ENCODE measurements at places on chromosomes 12 and 14.

DNA sequence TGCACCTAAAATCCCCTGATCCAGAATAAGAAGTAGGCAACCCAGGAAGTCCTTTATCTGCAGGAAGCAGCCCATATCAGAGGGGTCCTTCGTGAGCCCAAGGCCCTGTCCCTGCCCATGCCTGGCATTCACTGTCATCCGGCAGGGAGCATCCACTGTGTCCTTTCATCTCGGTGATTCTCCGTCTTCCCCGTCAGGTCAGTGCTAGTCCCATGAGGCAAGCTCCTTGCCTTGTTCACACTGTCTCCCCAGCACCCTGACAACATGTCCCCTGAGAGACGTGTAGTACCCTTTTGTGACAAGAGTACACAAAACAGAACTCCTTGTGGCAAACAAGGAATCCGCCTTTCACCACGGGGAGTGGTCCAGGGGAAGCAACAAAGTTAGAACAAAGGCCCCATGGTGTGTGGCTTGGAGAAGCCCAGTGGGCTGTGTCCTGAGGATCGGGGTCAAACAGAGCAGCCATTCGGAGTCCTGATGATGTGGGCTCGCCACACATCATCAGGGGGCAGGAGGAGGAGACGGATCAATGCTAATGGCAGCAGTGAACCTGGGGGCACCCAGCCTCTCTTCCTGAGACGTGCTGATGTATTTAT lies 112.1 kb downstream of the DICER1 start:
- no peaks in the 10 kb centered on the region for H3K4me1 ChIP-seq
- H3K4me3 ChIP-seq, result no peak overlapping the region
- no peaks in the 10 kb centered on the region for H3K27me3 ChIP-seq
- no peak for DNase-seq
- H3K27ac ChIP-seq, result no peak overlapping the region
- H3K36me3 ChIP-seq, result no peaks in the 10 kb centered on the region

DNA sequence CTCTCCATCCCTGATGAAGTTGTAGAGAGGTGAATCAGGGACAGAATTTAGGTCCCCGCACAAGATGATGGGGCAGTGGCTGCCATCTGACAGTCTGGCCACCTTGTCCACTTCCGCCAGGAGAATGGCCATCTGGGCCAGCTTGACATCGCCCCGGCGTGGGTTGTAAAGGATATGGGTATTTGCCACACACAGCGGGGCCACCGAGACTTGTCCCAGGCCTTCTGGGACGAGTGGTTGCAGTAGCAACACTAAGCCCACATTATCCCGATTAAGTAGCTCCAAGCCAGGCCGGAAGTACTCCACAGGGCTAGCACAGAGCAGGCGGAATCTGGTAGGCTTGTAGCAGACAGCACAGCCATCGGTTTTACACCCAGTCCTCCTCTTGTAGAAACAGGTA lies 6.2 kb downstream of the ANGEL1 start:
- DNase-seq, result no peak
- H3K4me3 ChIP-seq, result no peak overlapping the region
- H3K27ac ChIP-seq, result no peak overlapping the region
- H3K36me3 ChIP-seq, result no peaks in the 10 kb centered on the region

DNA sequence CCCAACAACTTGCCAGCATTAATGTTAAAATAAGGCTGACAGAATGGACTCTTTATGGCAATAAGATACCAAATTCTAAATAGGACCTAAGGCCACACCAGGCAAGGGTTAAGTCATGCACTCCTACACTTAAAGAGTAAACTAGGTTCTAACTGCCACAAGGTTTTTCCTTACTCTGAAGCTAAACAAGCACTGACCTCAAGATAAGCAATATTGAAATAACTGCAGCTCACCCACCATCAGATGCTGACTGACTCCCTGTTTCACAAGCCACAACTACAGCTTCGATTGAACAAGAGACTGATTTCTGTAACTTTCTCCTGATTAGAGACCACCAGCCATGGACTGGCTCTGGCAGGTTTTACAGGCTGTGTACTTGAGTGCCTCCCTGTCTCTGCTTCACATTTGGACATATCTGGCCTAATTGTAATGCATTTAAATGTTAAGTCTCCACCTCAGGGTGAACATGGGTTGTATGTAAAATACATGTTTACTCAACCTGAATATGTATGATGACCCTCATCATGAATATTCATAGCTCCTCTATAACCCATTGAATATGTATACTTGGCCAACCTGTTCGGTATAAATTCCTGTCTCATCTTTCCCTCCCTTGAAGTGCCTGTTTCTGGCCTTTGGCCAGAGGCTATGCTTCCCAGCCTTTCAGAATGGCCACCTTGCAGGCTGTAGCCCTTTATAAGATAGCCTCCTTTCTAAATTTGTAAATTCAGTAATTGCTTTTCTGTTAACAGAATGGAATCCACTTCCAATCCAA lies 70.5 kb upstream of the DAAM1 start:
- H3K36me3 ChIP-seq, result no peaks in the 10 kb centered on the region
- no peak for DNase-seq
- H3K27me3 ChIP-seq, result no peaks in the 10 kb centered on the region
- no peaks in the 10 kb centered on the region for H3K4me1 ChIP-seq

DNA sequence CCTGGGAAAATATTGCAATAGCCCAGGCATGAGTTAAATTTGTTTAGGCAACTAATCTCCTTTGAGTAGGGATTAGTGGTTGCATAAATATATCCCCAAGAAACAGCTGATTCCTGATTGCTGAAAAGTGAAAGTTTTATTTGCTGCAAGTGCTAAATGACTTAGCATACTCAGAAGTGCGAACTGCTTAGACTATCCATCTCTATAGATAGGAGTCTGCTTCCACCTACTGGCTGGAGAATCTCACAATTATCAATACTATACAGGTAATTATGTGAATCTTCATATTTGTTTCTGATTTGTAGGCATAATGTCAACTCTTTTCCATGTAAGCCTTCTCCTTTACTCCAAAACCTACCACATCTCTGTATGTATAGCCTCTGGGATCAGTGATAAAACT lies 12.0 kb upstream of the SLCO1B3 start:
- no peaks in the 10 kb centered on the region for H3K4me1 ChIP-seq
- H3K27ac ChIP-seq, result no peak overlapping the region
- no peak overlapping the region for H3K4me3 ChIP-seq
- no peaks in the 10 kb centered on the region for H3K36me3 ChIP-seq
- no peak for DNase-seq

GRCh38 chr14:106417224-106418049 lies 891.1 kb downstream of the TMEM121 start:
- H3K4me3 ChIP-seq, result no peak overlapping the region
- no peak overlapping the region for H3K27ac ChIP-seq
- H3K27me3 ChIP-seq, result no peaks in the 10 kb centered on the region
- no peaks in the 10 kb centered on the region for H3K36me3 ChIP-seq
- no peak for DNase-seq
- H3K4me1 ChIP-seq, result no peaks in the 10 kb centered on the region

- peaks cover 42% of the 10 kb centered on the region for H3K36me3 ChIP-seq
- H3K4me1 ChIP-seq, result no peaks in the 10 kb centered on the region
- no peak overlapping the region for H3K27ac ChIP-seq
- H3K4me3 ChIP-seq, result no peak overlapping the region
- DNase-seq, result no peak
- no peaks in the 10 kb centered on the region for H3K27me3 ChIP-seq
Observed at GRCh38 chr12:4292341-4293073, 18.9 kb downstream of the CCND2 start.

DNA sequence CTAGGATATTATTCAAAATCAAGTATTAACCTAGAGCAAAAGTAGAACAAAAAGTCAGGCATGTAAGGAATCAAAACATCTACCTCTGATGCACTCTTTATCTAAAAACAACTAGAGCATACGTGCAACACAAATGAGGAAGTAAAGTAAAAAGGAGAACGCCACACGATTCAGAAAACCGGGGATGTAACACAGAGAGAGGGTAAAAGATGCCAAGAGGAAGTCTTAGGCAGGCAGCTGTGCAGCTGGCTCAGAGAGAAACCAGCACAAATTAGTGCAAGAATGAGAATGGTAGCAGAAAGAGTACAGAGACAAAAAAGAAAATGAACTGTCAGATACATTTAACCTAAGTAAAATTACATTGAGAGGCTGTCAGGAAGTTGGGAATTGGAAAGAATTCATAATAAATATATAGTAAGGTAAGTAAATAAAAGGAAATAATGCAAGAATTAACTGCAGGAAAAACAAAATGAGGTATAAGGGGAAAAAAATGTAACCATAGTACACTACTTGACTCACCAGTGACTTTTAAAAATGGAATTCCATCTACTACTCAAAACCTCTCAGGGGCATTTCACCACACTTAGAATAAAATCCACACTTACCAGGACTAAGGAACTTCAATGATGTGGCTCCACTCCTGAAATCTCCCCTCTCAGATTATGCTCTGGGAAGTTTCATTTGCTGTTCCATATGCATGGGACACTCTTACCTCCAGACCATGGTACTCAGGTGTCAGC lies 17.1 kb downstream of the BCAT1 start:
- no peak overlapping the region for H3K4me3 ChIP-seq
- no peaks in the 10 kb centered on the region for H3K27me3 ChIP-seq
- no peak overlapping the region for H3K27ac ChIP-seq
- DNase-seq, result no peak
- H3K36me3 ChIP-seq, result no peaks in the 10 kb centered on the region
- no peaks in the 10 kb centered on the region for H3K4me1 ChIP-seq

DNA sequence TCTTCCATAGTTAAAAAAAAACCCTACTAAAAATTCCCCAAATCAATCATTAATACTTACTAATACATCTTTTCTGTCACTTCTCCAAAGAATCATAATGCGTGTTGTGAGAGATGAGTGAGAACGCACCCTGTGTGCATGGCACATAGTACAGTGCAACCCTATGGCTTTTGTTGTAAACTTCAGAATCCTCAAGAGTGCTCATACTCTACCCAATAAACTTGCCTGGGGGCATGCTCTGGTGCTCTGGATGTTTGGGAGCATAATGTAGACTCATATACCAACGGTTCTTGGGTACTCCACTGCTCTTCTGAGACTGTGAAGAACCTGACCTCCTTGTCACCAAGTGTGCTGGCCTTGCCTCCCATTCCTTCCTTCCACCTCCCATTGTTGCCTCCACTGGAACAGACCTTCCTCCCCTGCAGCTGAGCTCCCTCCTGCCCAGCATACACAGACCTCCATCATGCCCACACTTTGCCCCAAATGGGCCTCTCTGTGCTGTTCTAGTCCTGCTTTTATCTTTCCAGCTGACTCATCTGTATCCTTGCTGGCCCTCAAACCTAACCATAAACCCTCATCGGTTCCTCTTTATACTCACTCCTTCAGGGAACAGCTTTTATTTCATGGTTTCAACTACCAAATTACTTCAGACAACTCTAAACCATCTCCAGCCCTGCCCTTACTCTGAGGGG lies 8.9 kb downstream of the DCP1B start:
- no peaks in the 10 kb centered on the region for H3K36me3 ChIP-seq
- H3K27ac ChIP-seq, result no peak overlapping the region
- H3K4me1 ChIP-seq, result peaks cover 11% of the 10 kb centered on the region
- no peak overlapping the region for H3K4me3 ChIP-seq

- peaks cover 13% of the 10 kb centered on the region for H3K4me1 ChIP-seq
- no peak overlapping the region for H3K4me3 ChIP-seq
- no peaks in the 10 kb centered on the region for H3K36me3 ChIP-seq
Observed at GRCh38 chr12:63841571-63841970, 2.9 kb upstream of the SRGAP1 start.

- no peaks in the 10 kb centered on the region for H3K36me3 ChIP-seq
- H3K27ac ChIP-seq, result no peak overlapping the region
- no peak for DNase-seq
- H3K4me3 ChIP-seq, result no peak overlapping the region
Observed at GRCh38 chr14:70988452-70988851, 81.2 kb downstream of the PCNX1 start.

GRCh38 chr12:115597157-115597712 lies 680.3 kb downstream of the MED13L start:
- H3K4me3 ChIP-seq, result no peak overlapping the region
- H3K27ac ChIP-seq, result no peak overlapping the region
- DNase-seq, result no peak
- no peaks in the 10 kb centered on the region for H3K36me3 ChIP-seq
- H3K4me1 ChIP-seq, result no peaks in the 10 kb centered on the region

DNA sequence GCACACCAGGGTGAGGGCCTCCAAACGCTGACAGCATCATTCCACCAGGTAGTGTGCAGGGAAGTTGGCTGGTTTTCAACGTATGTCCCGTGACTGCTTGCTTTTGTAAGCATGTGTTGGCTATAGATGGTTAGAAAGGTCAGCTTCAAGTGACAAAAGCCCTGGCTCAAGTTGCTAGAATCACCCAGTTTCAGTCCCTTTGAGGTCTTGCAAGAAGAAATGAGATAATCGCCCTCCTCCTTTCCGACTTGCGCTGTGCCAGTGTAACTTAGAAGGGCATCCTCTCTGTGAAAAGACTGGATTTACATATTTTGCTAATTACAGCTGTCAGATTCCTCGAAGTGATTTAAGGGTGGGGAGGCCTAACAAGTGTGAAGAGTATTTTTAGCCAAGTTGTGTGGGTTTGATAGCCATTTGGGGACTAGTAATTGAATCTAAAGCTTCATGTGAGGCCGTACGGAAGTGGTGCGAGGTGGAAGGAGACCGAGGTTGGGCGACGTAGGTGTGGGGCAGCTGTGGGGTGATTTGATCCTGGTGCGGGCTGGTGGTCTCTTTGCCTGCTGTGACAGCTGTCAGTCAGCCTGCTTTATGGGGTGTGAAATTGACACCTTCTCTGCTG lies 94.7 kb downstream of the CHST11 start:
- H3K4me3 ChIP-seq, result no peak overlapping the region
- H3K27me3 ChIP-seq, result no peaks in the 10 kb centered on the region
- no peak for DNase-seq
- peaks cover 3% of the 10 kb centered on the region for H3K4me1 ChIP-seq

DNA sequence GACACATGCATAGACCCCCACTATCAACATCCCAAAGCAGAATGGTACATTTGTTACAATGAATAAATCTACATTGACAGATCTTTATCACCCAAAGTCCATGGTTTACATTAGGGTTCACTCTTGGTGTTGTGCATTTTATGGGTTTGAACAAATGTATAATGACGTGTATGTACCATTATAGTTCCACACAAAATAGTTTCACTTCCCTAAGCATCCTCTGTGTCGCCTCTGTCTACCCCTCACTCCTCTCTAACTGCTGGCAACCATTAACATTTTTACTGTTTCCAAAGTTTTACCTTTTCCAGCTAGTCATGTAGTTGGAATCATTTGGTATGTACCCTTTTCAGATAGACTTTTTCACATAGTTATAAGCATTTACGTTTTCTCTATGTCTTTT lies 69.5 kb upstream of the LMO3 start:
- H3K4me1 ChIP-seq, result no peaks in the 10 kb centered on the region
- no peaks in the 10 kb centered on the region for H3K27me3 ChIP-seq
- no peak for DNase-seq
- no peaks in the 10 kb centered on the region for H3K36me3 ChIP-seq
- no peak overlapping the region for H3K27ac ChIP-seq

- DNase-seq, result no peak
- no peak overlapping the region for H3K27ac ChIP-seq
- H3K4me1 ChIP-seq, result no peaks in the 10 kb centered on the region
- no peak overlapping the region for H3K4me3 ChIP-seq
Observed at GRCh38 chr12:104410786-104411185, 46.0 kb upstream of the CHST11 start.

GRCh38 chr12:112097641-112098040 lies 10.9 kb downstream of the NAA25 start:
- H3K27ac ChIP-seq, result no peak overlapping the region
- no peaks in the 10 kb centered on the region for H3K4me1 ChIP-seq
- DNase-seq, result no peak
- H3K4me3 ChIP-seq, result no peak overlapping the region
- H3K27me3 ChIP-seq, result no peaks in the 10 kb centered on the region

GRCh38 chr12:130879212-130879686 lies 7.4 kb downstream of the RAN start:
- no peaks in the 10 kb centered on the region for H3K27me3 ChIP-seq
- H3K4me1 ChIP-seq, result no peaks in the 10 kb centered on the region
- no peak for DNase-seq
- H3K36me3 ChIP-seq, result no peaks in the 10 kb centered on the region
- peak overlapping the region; percentile 55 for H3K27ac ChIP-seq
- no peak overlapping the region for H3K4me3 ChIP-seq

Data from tibial nerve (tissue), 4 donors.